ENCODE measurements at places on chromosomes 11 and 22.

GRCh38 chr11:64696045-64696444 lies 27.0 kb downstream of the NRXN2 start:
- DNase-seq = no peak

DNA sequence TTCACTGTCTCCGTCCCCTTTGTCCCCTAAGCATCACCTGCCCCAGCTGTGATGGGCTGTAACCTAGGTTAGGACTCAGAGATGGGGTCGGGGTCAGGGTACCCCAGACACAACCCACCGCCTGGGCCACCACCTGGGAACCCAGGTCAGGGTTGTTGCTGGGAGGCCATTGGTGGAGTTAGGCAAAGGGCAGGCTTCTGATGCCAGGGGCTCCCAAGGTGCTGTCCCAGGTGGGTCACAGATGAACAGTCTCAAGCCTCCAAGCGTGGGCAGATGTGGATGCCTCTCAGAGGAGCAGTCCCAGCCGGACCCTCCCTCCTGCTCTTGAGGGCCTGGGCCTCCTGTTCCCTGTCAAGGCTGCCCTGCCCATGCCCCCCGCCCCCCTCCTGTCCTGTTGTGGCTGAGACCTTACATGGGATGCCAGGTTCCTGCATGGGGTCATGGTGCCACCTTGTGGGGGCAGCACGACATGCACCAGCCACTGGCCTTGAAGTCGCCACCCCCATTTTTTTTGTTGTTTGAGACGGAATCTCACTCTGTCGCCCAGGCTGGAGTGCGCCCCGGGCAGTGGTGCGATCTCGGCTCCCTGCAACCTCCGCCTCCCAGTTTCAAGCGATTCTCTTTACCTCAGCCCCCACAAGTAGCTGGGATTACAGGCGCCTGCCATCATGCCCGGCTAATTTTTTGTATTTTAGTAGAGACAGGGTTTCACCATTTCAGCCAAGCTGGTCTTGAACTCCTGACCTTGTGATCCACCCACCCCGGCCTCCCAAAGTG lies 12.1 kb downstream of the GATD1 start:
- DNase-seq = peak; percentile 35

DNA sequence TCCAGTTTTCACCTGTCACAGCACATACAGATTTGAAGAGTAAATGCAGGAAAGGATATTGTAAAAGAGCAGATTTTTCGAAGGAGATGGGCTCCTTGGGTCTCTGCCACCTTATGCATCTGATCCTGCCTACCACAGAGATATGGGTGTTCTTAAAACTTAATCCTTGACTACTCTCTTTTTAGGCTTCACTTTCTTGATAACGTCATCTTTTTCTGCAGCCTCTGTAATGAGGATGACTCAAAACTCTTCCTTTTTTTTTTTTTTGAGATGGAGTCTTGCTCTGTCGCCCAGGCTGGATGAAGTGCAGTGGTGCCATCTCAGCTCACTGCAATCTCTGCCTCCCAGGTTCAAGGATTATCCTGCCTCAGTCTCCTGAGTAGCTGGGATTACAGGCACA lies 7.8 kb downstream of the PRR14L start:
- no peak for DNase-seq

GRCh38 chr11:95563859-95564258 lies 225.7 kb downstream of the FAM76B start:
- no peak for DNase-seq

DNA sequence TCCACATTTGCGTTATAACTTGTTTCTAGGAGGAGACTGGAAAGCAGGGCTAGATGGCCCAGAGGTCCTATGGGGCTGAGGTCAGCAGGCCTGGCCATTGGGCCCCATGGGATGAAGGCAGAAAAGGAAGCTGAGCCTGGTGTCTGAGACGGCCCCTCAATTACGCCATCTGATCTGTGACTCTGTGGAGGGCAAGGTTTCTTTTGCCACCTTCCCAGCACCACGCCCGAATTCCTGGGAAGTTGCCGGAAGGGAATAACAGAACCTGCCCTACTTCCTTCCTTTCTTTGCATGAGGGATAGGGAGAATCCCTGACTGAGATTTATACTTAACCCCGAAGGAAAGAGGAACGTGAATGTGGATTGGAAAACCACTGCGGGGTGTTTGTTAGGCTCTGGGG lies 118.1 kb downstream of the MPPED1 start:
- no peak for DNase-seq

- no peak for DNase-seq
These were observed 30.6 kb upstream of the TMPRSS4 start for GRCh38 chr11:118046051-118046963.

GRCh38 chr11:112073941-112074811 lies at the start of the genes NKAPD1 and PIH1D2:
Gene NKAPD1, plus strand, starts transcription at chr11:112074299. Its CDS starts 1,276 bp downstream, at chr11:112075575.
Gene PIH1D2, minus strand, starts transcription at chr11:112074017. Its CDS starts 843 bp downstream, at chr11:112073174.
- DNase-seq = peak; percentile 85

GRCh38 chr11:102272047-102272824 lies 45.0 kb upstream of the BIRC3 start:
- peak; percentile 90 for DNase-seq

GRCh38 chr11:4607096-4607495 lies 935 bp downstream of the TRIM68 start:
- DNase-seq = no peak

GRCh38 chr11:128900468-128900867 lies 9.3 kb downstream of the KCNJ5 start:
- no peak for DNase-seq

GRCh38 chr22:47107431-47107830 lies 345.0 kb downstream of the TBC1D22A start:
- DNase-seq = no peak

- no peak for DNase-seq
These were observed 750.2 kb downstream of the OPCML start for GRCh38 chr11:132782102-132782501.

All from HepG2 (cell line).